Bronchial epithelial cell (primary cell): ENCODE measurements at places on chromosomes 2 and 18. TPM values are rescaled to one million over a fixed set of nuclear protein-coding genes. Genes with fewer than 3 reads are reported as not detected.

- DNase-seq, result no peak
These were observed 160.9 kb downstream of the RDH14 start for GRCh38 chr2:18399601-18400000.

- DNase-seq, result no peak
These were observed 217.8 kb downstream of the CDH2 start for GRCh38 chr18:27959101-27959500.

Gene PLGLB2
- 1.3 TPM in 1 of 2 replicates, not detected in the other for total RNA-seq

- peak; percentile 56 for DNase-seq
These were observed 44.5 kb upstream of the KCNE4 start for GRCh38 chr2:223007531-223007930.

GRCh38 chr2:66689456-66690051 is 254.6 kb downstream of the MEIS1 start:
- DNase-seq, result no peak

Gene B3GNT7
- total RNA-seq, result 0.26 and 0.38 TPM in 2 replicates

- no peak for DNase-seq
These were observed 8.7 kb upstream of the SLC14A1 start for GRCh38 chr18:45715212-45715780.

Gene HS6ST1
- 19.2 and 21.3 TPM in 2 replicates for total RNA-seq

- DNase-seq, result no peak
These were observed 155.9 kb downstream of the DPP10 start for GRCh38 chr2:114598329-114598728.

DNA sequence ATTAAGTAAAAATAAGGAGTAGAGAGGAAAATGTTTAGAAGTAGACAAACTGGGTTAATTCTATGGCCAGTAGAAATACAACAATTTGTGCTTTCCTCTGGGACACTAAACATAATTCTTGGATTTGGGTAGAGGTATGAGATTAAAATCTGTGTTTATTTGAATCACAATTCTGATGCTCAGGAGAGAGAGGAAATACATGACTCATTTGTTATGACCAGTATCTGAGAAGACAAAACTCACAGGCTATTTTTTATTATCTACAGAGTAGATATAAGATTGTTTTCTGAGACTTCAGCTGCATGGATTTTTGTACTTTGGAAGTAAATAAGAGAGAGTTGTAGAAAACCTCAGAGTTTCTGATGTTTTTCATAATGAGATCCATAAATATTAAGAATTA is 315.7 kb upstream of the CWC22 start:
- peak; percentile 71 for DNase-seq

DNA sequence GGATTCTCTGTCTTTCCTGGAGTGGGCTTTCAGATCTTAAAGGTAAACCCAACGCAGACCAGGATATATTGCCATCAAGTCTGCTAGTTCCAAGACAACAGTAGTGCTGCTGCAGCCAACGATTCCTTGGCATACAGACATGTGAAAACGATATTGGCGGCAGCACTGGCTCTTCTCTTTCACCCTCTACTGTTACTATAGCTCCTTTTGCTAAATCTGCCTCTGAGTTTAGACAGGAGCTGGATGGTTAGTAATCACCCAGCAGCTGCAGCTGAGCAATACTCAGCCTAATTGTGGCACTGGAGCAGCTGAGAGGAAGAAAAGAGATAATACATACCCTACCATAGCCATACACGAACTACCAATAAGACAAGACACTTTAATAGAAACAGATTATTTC is 4.0 kb downstream of the YES1 start:
- no peak for DNase-seq
